Neural progenitor cell (in vitro differentiated cells): ENCODE measurements at places on chromosomes 4 and X.

- no peaks in the 10 kb centered on the region for H3K27me3 ChIP-seq
- no peak overlapping the region for H3K4me3 ChIP-seq
- H3K27ac ChIP-seq = no peak overlapping the region
- peaks cover 10% of the 10 kb centered on the region for H3K4me1 ChIP-seq
- no peak for DNase-seq
- no peaks in the 10 kb centered on the region for H3K36me3 ChIP-seq
These were observed 193.0 kb upstream of the C1QTNF7 start for GRCh38 chr4:15234856-15235126.

GRCh38 chrX:49284212-49284611, 14.6 kb downstream of the PPP1R3F start:
- no peak overlapping the region for H3K4me3 ChIP-seq
- H3K27ac ChIP-seq = no peak overlapping the region
- no peak for DNase-seq
- H3K36me3 ChIP-seq = no peaks in the 10 kb centered on the region
- H3K4me1 ChIP-seq = no peaks in the 10 kb centered on the region

DNA sequence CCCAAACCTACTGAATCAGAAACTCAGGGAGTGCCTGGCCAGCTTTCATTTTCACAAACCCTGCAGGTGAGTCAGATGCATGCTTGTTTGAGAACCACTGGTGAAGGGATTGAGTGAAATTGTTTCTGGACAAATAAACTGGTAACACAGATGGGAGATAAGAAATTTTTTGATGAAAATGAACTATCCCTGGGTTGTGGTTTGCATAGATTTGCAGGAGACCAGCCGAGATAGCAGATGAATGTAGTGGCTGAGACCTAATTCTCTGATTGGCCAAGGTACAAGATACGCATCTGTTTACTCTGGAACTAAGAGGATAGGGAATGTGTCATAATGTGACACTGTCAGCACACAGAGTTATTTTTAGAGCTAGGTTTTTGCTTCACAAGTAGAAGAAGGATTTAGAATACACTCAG, 117.8 kb upstream of the NOCT start:
- no peaks in the 10 kb centered on the region for H3K27me3 ChIP-seq
- no peak overlapping the region for H3K27ac ChIP-seq
- H3K4me3 ChIP-seq = no peak overlapping the region
- H3K4me1 ChIP-seq = no peaks in the 10 kb centered on the region
- no peak for DNase-seq
- H3K36me3 ChIP-seq = no peaks in the 10 kb centered on the region

DNA sequence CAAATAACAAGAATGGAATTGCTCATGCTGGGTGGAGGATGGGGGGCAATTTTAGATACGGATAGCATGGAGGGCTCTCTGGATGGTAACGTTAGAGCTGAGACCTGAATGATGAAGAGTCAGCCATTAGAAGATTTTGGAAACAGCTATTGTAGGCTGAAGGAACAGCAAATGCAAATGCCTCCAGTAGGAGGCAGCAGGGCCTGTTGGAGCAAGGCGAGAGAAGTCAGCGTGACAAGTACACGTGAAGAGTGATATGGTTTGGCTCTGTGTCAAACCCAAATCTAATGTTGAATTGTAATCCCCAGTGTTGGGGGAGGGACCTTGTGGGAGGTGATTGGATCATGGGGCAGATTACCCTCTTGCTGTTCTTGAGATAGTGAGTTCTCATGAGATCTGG, 59.3 kb upstream of the SOD3 start:
- peak; percentile 34 for DNase-seq
- no peaks in the 10 kb centered on the region for H3K4me1 ChIP-seq
- no peak overlapping the region for H3K4me3 ChIP-seq

DNA sequence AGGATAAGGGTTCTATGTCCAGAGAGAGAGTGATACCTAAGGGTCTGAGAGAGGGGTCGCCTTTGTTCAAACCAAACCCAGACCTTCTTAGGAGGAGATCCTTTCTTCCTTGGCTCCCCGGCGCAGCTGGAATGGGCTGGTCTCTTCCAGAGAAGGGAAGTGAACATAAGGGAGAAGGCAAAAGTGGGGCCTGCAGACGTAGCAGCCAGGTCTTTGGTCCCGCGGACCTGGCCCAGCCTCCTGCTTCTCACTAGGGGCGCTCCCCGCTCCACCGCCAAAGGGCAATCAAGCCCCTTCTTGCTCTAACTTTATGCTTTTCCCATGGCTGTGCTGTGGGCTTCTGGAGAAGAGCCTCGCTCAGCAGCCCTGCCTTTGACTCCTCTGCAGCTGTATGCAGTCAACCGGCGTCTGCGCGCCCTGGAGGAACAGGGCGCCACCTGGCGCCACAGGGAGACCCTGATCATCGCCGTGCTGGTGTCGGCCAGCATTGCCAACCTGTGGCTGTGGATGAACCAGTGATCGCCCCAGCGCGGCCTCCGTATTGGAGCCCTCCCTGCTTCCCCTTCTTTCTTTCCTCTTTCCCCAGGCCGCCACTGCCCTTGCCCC, 6.5 kb downstream of the FATE1 start:
- H3K27me3 ChIP-seq = no peaks in the 10 kb centered on the region
- DNase-seq = peak; percentile 72
- no peak overlapping the region for H3K27ac ChIP-seq
- H3K36me3 ChIP-seq = no peaks in the 10 kb centered on the region
- no peak overlapping the region for H3K4me3 ChIP-seq

DNA sequence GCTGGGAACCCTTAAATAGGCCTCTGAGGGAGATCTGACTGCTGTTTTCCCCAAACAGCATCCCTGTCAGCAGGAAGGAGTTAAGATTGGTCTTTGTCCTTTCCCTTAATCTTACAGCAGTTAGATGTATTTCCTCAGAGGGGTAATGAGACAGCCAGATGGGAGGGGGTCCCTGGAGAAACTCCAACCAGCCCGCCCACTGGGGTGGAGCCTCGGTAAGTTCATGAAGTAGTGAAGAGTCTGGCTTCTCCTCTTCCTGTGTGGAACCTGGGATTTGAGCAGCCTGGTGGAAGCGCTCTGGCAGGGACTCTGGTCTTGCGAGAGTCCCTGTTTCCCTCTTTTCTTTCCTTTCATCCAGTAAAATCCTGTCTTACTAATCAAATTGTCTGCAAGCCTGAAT, 330.0 kb downstream of the TLL1 start:
- no peak overlapping the region for H3K27ac ChIP-seq
- DNase-seq = peak; percentile 33
- no peaks in the 10 kb centered on the region for H3K27me3 ChIP-seq
- no peak overlapping the region for H3K4me3 ChIP-seq

DNA sequence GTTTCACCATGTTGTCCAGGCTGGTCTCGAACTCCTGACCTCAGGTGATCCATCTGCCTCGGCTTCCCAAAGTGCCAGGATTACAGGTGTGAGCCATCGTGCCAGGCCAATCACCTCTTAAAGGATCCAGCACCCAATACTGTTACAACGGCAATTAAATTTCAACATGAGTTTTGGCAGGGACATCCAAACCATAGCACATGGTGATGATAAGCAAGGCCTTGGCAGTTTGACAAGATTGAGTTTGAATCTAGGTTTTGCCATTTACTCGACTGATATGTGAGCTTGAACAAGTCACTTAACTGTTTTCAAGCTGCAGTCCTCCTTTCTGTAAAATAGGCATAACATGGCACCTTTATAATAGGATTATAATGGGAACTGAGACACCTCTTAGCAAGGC, 84.1 kb downstream of the GPR82 start:
- no peaks in the 10 kb centered on the region for H3K36me3 ChIP-seq
- DNase-seq = no peak
- H3K27ac ChIP-seq = no peak overlapping the region

- H3K4me3 ChIP-seq = no peak overlapping the region
- peaks cover 7% of the 10 kb centered on the region for H3K4me1 ChIP-seq
- H3K36me3 ChIP-seq = no peaks in the 10 kb centered on the region
- H3K27me3 ChIP-seq = no peaks in the 10 kb centered on the region
- DNase-seq = no peak
- no peak overlapping the region for H3K27ac ChIP-seq
These were observed 56.4 kb upstream of the DDIT4L start for GRCh38 chr4:100246697-100247096.

- H3K4me1 ChIP-seq = no peaks in the 10 kb centered on the region
- no peaks in the 10 kb centered on the region for H3K27me3 ChIP-seq
- H3K27ac ChIP-seq = no peak overlapping the region
- no peak for DNase-seq
- no peaks in the 10 kb centered on the region for H3K36me3 ChIP-seq
These were observed 14.6 kb downstream of the SYN1 start for GRCh38 chrX:47605024-47605423.

DNA sequence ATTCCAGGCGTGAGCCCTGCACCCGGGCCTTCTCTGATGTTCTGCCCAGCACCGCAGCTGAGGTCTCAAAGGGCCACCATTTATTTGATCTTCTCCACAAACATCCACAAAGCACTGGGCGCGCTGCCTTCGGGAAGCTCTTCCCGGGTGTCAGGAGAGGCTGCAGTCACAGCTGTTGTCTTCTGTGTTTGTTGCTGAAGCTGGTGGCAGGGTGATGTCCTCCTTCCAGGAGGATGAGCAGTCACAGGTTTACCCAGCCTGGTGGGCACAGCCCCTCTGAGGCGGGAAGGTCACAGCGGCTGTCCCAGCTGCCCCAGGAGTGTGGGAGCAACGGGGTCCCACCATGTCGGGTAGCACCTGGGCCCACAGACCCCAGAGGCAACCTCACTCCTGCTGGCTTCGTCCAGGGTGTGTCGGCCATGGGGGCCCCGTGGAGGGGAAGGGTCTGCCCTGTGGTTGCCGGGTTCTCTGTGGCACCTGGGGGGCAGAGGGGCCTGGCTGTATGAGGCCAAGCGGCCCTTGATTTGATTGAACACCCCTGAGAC, 27.6 kb downstream of the FGFRL1 start:
- no peak overlapping the region for H3K4me3 ChIP-seq
- H3K27ac ChIP-seq = no peak overlapping the region
- H3K27me3 ChIP-seq = peaks cover 9% of the 10 kb centered on the region

- H3K4me1 ChIP-seq = no peaks in the 10 kb centered on the region
- H3K36me3 ChIP-seq = no peaks in the 10 kb centered on the region
- no peak for DNase-seq
These were observed 19.7 kb downstream of the SLAIN2 start for GRCh38 chr4:48361012-48361400.

DNA sequence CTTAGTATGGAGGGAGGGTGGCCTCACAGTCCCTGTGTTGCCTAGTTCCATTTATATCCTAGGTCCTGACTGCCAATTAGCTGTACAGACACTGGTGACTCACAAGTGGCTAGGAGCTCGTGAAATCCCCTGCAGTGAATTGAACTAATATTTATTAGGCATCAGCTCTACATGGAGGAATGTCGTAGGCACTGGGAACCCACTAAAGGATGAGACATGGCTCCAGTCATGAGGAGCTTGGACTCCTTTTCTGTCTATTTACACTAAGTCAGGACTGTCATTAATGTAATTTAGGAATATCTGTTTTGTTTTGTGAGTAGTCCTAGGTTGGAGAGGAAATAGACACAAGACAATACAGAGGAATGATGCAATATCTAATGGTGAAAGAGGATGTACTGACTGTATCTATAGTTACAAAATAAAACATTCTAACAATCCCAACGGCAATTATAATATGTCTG, 67.7 kb downstream of the MID1IP1 start:
- peaks cover 6% of the 10 kb centered on the region for H3K4me1 ChIP-seq
- H3K27ac ChIP-seq = no peak overlapping the region
- H3K4me3 ChIP-seq = no peak overlapping the region
- H3K27me3 ChIP-seq = no peaks in the 10 kb centered on the region
- DNase-seq = no peak
